Peyer's patch (tissue), 4 donors: ENCODE measurements at places on chromosomes 2 and 18.

GRCh38 chr18:28438381-28438780, 261.5 kb upstream of the CDH2 start:
- no peak for DNase-seq

- DNase-seq, result no peak
Measured at GRCh38 chr2:223563462-223563861, 38.7 kb downstream of the SCG2 start.

- no peak for DNase-seq
Measured at GRCh38 chr18:35371412-35372195, 5.5 kb downstream of the ZNF396 start.

DNA sequence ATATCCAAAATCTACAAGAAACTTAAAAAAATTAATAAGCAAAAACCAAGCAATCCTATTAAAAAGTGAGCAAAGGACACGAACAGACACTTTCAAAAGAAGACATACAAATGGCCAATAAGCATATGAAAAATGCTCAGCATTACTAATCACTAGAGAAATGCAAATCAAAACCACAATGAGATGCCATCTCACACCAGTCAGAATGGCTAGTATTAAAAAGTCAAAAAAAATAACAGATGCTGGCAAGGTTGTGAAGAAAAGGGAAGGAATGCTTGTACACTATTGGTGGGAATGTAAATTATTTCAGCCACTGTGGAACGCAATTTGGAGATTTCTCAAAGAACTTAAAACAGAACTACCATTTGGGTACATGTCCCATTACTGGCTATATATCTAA, 128.8 kb upstream of the SESTD1 start:
- DNase-seq, result no peak

GRCh38 chr2:37568565-37568964, 102.9 kb downstream of the CDC42EP3 start:
- no peak for DNase-seq

DNA sequence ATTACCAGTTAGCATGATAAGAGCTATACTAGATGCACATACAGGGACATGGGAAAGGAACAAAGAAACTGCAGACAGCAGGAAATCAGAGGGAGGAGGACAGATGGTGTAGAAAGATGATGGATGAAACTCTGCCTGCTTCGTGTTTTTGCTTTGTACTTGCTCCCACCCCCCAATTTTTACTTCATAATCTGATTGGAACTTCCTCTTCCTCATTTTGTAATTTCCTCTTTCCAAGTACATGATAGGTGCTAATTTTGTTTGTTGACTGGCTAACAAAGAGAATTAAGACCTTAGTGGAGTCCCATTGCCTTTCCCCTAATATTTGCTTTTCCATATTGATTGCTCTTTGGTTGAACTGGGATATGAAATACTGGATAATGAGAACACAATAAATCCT, 76.0 kb upstream of the PELI1 start:
- no peak for DNase-seq
